ENCODE measurements at places on chromosomes 1 and 21. TPM values are rescaled to one million over a fixed set of nuclear protein-coding genes. Genes with fewer than 3 reads are reported as not detected.

Gene UBASH3A
- not detected for total RNA-seq

Gene ST6GALNAC5
- total RNA-seq = 1.3 TPM

Gene S100A7A
- not detected for total RNA-seq

Gene HMCN1
- total RNA-seq = 12.3 TPM

Gene FCRL4
- not detected for total RNA-seq

Gene OR2M3
- total RNA-seq = not detected

Gene PALMD
- total RNA-seq = 0.51 TPM

GRCh38 chr1:115649964-115650363 lies 8.2 kb downstream of the VANGL1 start:
- no peaks in the 10 kb centered on the region for H3K27me3 ChIP-seq
- no peak overlapping the region for H3K27ac ChIP-seq
- no peak for DNase-seq
- H3K36me3 ChIP-seq = peaks cover 2% of the 10 kb centered on the region
- H3K4me3 ChIP-seq = no peak overlapping the region
- H3K4me1 ChIP-seq = peaks cover 6% of the 10 kb centered on the region

DNA sequence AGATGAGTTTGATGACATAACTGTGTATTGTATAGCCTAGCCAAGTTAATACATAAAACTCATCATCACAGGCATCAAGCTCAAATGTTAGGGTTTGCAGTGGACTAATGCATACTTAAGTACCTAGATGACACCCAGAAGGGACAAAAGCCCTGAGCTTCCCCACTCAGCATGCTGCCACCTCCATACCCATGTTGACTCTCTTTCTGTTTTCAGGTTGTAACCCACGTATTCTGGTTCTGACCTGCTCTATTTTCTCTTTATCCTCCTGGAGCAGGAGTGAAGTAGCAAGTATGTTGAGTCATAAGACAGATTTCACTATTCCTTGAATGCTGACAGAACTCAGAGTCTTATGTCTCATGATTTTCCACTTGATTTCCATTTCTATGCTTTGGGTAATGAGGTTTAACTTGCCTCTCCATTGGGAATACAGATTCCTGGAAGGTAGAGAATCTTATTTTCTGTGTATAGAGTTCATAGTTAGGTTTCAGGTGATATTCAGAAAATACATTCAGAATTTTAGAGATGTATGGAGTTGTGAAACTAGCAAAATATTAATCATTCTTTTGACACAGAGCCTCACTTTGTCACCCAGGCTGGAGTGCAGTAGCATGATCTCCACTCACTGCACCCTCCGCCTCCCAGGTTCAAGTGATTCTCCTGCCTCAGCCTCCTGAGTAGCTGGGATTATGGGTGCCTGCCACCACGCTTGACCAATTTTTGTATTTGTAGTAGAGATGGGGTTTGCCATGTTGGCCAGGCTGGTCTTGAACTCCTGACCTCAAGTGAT lies 122.5 kb upstream of the KCNJ15 start:
- no peak overlapping the region for H3K27ac ChIP-seq
- H3K4me3 ChIP-seq = no peak overlapping the region
- H3K27me3 ChIP-seq = peaks cover 4% of the 10 kb centered on the region
- DNase-seq = no peak

DNA sequence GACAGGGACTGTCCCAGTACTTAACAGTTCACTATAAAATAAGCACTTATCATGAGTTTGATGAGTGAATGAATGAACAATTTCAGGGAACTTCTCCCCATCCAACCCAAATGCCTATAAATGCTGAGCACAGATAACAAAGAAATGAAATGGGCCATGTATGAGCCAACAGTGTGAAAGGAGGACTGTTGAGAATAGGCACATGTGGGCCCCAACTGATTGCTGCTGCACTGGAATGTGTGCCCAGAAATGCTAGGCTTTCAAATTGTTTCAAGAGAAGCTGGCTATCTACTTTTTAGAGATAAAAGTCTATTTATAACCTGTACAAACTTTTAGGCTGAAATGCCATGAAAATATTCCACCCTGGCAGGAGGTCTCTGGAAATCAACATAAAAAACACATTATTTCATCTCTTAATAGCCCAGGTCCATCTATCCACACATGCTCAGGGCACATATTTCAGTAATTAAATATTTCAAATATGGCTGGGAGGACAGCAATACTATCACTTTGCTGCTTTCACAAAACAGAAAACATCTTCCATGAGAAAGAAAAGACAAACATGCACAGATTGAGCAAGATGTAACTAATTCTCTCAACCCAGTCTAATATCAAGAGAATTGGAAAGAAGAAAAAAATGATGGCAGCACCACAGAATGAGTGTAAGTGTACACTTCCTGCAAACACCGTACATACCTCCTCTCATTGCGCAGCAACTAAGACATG lies 49.8 kb downstream of the COLGALT2 start:
- no peak overlapping the region for H3K27ac ChIP-seq
- H3K27me3 ChIP-seq = no peaks in the 10 kb centered on the region
- no peak overlapping the region for H3K4me3 ChIP-seq

GRCh38 chr1:9849691-9850441 lies 26.1 kb upstream of the CLSTN1 start:
- H3K36me3 ChIP-seq = no peaks in the 10 kb centered on the region
- H3K4me3 ChIP-seq = no peak overlapping the region
- no peaks in the 10 kb centered on the region for H3K27me3 ChIP-seq
- no peak for DNase-seq
- H3K4me1 ChIP-seq = no peaks in the 10 kb centered on the region

GRCh38 chr1:77983997-77984355 lies 5.1 kb upstream of the FUBP1 start:
- no peak overlapping the region for H3K4me3 ChIP-seq
- H3K27ac ChIP-seq = no peak overlapping the region
- no peaks in the 10 kb centered on the region for H3K36me3 ChIP-seq
- H3K4me1 ChIP-seq = peaks cover 2% of the 10 kb centered on the region
- DNase-seq = no peak

DNA sequence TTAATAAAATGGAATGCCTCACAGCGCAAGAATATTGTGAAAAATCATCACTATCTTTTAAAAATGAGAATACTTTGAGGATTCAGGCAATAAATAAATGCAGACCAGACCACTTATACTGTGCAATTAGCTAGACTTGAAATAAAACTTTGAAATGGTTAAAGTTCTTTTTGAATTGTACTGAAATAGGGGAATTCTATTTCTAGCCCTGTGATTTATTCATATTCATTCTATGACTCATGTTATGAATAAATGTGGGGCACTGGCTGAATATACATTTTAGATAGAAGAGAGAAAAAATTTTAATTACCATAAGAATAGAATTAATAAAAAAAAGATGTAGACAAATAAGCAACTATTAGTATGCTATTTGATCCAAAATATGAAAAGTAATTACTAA lies 16.4 kb upstream of the USP25 start:
- no peaks in the 10 kb centered on the region for H3K4me1 ChIP-seq
- no peak for DNase-seq
- no peak overlapping the region for H3K27ac ChIP-seq
- no peak overlapping the region for H3K4me3 ChIP-seq

DNA sequence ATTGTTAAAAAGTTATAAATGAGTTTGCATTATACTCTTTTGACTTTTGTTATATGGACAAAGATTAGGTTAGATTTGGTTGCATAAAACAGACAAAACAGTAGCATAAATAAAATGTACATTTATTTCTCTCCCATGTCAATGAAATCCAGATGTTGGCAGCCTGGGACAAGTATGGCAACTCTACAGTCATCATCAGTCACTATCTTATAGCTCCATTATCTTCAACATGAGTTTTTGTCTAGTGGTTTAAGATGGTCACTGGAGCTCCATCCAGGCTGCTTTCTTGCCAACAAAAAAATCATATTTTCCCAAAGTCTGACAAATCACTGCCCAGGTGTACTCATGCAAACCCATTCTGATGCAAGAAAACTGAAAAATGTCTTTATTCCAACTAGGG lies 83.8 kb downstream of the CD58 start:
- no peak overlapping the region for H3K27ac ChIP-seq
- DNase-seq = no peak
- H3K36me3 ChIP-seq = no peaks in the 10 kb centered on the region
- H3K27me3 ChIP-seq = peaks cover 3% of the 10 kb centered on the region
- peaks cover 21% of the 10 kb centered on the region for H3K4me1 ChIP-seq

DNA sequence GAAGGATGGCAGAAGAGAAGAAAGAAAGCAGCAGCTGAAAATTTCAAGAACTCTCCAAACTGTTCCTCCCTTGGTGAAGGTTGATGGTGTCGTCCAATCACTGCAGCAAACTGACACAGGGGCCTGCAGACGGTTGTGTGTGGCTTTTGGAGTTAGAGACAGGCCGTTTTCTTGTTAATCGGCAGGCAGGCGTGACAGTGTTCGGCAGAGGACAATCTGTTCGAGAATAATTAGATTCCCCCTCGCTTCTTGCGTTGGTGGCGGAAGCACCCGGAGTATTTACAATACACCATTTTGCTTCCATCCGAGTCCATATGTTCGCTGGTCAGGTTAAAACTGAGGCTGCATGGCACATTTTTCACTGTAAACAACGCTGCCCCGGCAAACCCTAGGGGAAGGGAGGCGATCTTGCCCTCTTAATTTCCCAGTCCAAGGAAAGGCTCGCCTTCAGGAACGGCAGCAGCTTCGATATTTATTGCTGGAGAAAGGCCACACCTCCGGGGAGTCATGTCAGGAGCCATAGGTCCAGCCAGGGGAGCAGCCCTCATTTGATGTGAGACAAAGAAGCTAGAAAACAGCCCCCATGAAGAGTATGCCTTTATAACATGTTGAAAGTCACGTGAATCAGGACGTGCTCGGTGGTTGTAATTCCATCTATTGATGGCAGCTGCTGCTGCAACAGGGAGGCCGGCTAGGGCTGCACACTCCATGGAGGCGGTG lies 360.1 kb downstream of the SMYD3 start:
- peaks cover 3% of the 10 kb centered on the region for H3K4me1 ChIP-seq
- no peaks in the 10 kb centered on the region for H3K36me3 ChIP-seq
- no peak for DNase-seq

DNA sequence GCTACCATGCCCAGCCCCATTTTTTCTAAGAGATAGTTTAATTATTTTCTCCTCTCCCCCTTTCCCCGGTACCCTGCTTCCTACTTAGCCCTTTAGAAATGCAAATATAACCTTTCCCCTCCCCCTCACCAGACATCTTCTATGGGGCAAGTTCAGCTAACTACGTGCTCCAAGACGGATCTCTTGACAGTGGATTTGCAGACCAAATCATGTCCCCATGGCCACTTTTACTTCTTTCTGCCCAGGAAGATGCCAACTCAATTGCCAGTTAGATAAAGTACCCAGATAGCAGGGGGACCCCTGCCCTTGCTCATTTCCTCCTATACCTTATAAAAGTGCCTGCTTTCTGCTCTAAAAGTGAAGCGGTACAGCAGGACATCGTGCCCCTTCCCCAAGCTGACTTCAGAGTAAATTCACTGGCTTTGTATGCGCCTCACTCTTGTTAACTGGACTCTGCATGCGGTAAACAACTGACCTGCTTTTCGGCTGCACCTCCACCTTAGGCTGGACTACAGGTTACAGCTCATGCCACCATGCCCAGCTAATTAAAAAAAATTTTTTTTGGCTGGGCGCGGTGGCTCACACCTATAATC lies 7.4 kb downstream of the DNAJC11 start:
- H3K27ac ChIP-seq = no peak overlapping the region
- no peak overlapping the region for H3K4me3 ChIP-seq
- H3K27me3 ChIP-seq = no peaks in the 10 kb centered on the region

Data from fibroblast of lung (primary cell).